H9 (cell line): ENCODE measurements at places on chromosomes 13 and 19.

DNA sequence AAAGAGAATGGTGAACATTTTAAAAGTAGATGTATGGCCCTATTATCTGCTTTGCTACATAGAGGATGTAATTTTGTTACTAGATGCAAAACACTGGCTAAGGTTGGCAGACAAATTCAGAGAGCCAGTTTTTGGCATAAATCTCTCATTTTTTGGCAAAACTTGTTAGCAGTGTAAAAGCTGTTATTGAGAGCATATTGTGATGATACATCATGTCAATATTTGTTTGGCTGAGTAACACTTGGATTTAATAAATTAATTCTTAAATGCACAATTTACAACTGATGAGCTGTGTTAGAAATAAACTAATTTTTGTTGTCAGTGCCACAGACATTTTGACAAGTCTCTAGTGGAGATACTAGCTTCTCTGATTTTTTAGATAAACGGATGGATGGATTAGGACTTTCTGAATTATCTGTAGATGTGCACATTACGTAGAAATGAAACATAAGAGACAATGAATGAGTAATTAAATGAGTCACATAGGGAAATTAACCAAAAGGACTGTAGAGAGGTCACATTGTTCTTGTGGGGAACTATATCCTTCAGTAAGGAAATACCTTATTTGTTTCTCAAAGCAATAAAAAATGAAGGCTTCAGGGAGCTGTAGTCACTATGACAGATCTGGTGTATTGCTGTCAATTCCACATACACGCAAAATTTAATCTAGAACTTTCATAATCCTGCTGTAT is 17.4 kb downstream of the UFM1 start:
- no peak for DNase-seq

DNA sequence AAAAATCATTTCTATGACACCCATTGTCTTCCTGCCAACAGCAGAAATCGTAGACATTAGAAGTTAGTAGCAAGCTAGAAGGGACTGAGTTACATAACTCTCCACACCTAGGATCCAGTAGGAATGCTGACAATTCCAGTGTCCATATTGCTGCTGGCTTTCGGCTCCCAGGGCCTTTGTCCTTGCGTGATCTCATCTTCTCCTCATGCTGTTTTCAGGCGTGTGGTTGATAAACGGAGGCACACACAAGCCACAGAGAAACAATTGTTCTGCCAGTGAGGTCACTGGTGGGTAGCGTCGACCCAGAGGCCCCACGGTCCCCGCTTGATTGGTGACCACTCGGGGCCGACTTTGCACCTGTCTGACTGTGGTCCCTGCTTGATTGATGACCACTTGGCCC is 31.6 kb upstream of the F7 start:
- no peak for DNase-seq

DNA sequence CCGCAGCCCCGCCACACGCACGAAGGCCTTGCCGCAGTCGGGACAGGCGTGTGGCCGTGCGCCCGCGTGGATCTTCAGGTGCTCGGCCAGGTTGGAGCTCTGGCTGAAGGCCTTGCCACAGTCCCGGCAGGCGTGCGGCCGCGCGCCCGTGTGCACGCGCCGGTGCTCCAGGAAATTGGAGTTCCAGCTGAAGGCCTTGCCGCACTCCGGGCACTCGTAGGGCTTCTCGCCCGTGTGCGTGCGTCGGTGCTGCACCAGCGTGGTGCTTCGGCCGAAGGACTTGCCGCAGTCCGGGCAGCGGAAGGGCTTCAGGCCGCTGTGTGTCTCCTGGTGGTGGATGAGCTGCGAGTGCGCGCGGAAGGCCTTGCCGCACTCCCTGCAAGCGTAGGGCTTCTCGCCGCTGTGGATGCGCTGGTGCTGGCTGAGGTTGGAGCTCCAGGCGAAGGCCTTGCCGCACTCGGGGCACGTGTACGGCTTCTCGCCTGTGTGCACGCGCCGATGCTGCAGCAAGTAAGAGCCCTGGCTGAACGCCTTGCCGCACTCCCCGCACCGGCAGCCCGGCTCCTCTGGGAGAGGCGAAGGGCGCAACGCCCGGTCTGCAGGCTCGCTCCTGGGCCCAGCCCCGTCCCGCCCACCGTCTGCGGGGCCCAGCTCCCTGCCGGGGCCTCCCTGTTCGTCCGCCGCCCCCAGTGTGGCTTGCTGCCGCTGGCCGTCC is 3.6 kb upstream of the A1BG start:
- DNase-seq = peak; percentile 45

GRCh38 chr13:39887387-39887786 is 231.9 kb downstream of the COG6 start:
- DNase-seq = no peak

DNA sequence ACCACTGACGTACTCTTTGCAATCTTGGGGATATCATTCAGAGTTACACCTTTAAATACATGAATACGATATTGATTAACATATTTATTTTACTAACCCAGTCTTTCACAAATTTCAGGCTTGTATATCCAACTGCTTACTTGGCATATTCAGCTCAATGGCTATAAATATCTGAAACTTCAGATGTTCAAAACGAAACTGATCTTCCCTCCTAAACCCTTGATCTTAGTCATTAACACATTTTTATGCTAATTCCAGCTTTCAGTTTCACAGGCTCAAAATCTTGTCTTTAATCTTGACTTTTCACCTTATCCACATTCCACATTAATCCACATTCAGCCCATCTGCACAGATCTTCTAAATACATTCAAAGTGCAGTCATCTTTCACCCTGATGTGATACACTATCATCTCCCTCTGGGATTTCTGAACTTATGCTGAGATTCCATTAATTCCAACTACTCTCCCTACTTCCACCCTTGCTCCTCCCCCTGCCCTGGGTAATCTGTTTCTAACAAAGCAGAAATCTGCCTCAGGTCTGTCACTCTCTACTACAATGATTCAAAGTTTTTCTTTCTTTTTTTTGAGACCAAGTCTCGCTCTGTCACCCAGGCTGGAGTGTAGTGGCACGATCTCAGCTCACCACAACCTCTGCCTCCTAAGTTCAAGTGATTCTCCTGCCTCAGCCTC is 387.2 kb downstream of the GPC5 start:
- DNase-seq = no peak

- DNase-seq = no peak
These were observed 99.6 kb upstream of the OBI1 start for GRCh38 chr13:78758549-78758948.

- no peak for DNase-seq
These were observed 3.5 kb upstream of the TLE5 start for GRCh38 chr19:3065675-3066357.

- DNase-seq = no peak
These were observed 90.7 kb upstream of the STARD13 start for GRCh38 chr13:33376212-33376611.

DNA sequence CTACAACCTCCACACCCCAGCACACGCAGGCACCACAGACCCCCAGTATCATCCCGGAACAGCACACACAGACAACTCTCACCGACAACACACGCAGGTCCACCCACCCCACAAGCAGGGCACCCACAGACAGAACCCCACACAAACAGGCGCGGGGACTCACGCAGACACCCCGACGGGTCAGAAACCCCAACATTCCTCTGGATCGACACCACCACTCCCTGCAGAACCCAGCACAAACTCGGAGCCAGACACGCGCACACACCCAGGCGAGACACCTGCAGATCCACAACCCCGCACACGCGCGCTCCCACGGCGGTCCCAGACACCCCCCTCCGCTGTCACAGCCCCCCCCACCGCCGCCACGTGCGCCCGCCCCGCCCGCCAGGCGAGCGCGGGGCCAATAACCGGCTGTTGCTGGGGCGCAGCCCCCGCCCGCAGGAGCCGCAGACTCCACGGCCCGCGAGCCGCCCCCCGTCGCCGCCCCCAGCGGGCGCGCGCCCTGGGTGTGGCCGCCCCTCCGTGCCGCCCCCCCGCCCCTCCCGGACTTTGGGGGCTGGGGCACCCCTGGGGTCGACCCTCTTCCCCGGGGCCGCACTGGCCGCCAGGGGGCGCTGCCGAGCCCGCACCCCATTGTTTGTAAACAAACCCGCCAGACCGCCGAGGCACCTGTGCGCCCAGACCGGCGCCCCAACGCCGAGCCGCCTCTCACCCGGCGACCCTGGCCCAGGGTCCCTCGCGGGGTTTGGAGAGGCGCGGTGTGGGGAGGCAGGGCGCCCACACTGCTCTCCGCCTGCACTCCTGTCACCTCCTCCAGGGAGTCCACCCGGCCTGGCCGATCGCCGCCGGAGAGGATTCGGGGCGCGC is 712 bp downstream of the BBC3 start:
- DNase-seq = peak; percentile 73

DNA sequence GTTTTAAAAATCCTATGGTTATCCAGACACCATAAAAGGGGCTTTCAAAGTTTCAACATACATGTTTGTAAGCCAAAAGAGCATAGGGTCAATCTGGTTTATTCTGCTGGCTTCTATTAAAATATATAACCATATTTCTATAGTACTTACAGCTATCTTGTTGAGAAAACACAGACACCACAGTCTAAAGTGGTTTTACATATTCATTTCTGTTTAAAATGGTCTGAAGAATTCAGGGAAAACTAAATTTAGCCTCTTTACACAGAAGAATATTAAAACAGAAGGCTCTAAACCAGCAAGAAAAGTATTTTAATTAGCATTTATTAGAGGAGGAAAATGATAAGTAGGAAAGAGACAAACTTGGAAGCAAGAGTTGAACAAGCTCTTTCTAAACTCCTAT is 203.9 kb downstream of the LHFPL6 start:
- DNase-seq = no peak

DNA sequence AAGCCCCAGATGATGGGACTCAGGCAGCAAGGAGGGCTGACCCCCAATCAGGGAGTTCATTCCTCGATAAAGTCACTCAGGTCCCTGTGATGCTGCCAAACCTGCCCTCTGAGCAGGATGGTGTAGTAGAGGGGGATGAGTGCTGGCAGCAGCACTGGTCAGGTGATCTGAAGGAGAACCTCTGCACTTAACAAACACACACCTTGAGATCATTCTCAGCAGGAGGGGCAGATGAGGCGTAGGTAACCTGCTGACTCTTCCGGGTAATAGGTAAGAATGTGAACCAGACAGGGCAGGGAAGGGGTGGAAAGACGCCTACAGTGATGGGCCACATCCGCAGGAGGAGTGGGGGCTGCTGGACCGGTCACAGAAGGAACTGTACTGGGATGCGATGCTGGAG is 3.2 kb downstream of the ZNF446 start:
- DNase-seq = peak; percentile 22

- DNase-seq = peak; percentile 44
These were observed 9.1 kb upstream of the LHFPL6 start for GRCh38 chr13:39612023-39612637.

DNA sequence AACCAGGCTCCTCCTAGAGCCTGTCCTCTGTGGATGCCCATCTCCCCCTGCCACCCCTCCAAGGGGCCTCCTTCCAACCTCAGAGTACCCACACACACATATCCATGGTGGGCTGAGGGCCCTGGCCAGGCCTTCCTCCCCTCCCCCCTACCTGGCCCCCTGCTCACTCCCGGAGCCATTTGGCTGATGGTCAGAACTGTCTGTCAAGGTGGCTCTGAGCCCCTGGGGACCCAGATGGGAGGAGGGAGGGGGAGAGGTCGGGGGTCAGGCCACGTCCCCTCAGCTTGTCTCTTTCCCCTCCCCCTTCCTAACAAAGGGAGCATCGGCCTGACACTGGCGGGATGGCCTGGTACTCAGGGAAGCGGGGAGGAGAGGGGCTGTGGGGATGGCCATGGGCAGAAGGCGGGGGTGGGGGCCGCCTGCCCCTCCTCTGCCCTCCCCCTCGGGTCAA is 18.7 kb upstream of the POU2F2 start:
- no peak for DNase-seq

GRCh38 chr13:48504606-48505005 is 28.3 kb downstream of the RCBTB2 start:
- DNase-seq = peak; percentile 39

DNA sequence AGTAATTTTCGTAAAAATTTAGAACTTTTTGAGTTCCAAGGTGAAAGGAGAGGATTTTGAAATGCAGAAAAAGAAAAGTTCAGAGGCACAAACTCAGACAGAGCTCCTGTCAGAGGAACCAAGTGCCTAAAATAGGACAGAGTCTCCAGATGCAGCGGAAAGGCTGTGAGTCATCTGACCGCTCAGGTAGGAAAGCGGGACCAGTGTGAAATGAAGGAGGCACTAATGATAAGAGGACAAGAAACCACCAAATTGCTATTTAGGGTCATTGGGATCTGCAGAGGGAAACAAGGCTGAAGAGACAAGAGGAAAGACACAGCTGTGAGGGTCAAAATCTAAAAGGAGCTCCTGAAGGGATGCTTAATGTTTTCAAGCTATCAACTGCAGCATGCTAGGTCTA is 34.9 kb downstream of the IRS2 start:
- DNase-seq = no peak

GRCh38 chr13:74026753-74027152 is 107.5 kb downstream of the KLF12 start:
- peak; percentile 81 for DNase-seq

DNA sequence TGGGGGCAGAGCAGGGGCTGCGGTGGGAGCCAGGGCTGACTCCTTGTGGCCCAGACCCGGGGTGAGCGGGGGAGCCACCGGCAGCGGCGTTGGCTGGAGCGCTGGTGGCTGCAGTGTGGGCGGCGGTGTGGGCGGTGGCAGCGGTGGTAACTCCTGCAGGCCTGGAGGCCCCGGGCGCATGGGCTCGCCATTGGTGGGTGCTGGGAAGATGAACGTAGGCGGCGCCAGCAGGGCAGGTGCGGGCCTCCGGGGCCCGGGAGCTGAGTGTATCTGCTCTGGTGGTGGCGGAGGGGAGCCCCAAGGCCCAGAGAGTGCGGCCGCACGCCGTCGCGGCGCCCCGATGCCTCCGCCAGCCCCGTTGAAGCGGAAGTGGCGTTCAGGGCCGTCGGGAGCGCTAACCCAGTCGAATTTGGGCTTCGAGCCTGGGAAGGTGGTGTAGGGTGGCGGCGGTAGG is 2.0 kb downstream of the GGN start:
- DNase-seq = peak; percentile 76

GRCh38 chr19:45118106-45118505 is 25.1 kb downstream of the PPP1R37 start:
- no peak for DNase-seq

GRCh38 chr13:113144255-113144629 is 14.2 kb upstream of the PROZ start:
- DNase-seq = no peak

DNA sequence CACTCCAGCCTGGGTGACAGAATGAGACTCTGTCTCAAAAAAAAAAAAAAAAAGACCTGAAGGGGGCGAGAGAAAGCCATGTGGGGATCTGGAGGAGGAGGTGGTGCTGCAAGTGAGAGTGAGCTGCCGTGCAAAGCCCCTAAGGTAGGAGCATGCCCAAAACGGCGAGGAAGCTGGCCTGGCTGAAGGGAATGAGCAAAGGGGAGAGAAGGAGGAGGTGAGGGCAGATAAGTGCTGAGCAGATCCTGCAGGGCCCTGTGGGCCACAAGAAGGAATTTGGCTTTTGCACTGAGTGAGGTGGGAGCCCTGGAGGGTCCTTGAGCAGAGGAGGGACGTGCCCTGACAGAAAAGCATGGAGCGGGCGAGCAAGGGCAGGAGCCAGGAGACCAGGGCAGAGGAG is 19.4 kb upstream of the ADGRE5 start:
- DNase-seq = peak; percentile 83

DNA sequence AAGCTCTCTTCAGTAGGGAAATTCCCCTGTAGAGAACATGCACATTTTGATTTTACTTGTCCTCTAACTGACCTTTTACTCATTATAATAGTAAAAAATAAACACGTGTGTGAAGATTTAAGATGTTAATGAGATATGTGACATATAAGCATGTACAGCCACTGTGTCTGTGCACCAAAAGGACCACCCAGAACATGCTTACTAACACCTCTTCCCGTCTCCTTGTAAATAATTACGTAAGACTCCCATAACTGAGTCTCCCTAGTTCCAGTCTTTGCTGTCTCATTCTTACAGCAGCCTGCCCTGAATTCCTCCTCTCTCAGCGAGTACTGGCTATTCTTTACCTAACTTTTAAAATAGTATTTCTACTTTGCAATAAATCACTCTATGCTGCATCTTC is 53.6 kb downstream of the ZNF100 start:
- DNase-seq = no peak
